ENCODE measurements at places on chromosomes 3 and 15. TPM values are rescaled to one million over a fixed set of nuclear protein-coding genes. Genes with fewer than 3 reads are reported as not detected.

DNA sequence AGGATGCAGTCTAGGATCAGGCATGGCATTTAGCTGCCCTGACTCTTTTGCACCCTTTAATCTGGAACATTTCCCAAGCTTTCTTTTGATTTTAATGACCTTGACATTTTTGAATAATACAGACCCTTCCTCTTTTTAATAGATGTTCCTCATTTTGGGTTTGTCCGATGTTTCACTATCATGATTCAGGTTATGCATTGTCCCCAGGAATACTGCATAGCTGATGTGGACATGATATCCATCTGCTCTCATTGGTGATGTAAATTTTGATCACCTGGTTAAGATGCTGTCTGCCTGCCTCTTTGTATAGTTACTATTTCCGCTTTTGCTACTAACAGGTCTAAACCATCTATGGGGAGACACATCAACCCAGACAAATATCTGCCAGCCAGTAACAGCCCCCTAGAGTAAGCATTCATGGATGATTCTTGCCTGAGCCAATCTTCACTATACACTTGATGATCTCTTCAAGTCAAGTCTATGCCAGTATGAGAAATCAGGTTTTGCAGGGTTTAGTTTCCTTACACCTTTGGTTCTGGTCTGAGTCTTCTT lies 50.6 kb upstream of the ULK4 start:
- DNase-seq, result no peak

- DNase-seq, result no peak
These were observed 380.3 kb downstream of the RSL24D1 start for GRCh38 chr15:54816401-54816800.

- DNase-seq, result no peak
These were observed 3.5 kb upstream of the UBE2E2 start for GRCh38 chr3:23199649-23200048.

DNA sequence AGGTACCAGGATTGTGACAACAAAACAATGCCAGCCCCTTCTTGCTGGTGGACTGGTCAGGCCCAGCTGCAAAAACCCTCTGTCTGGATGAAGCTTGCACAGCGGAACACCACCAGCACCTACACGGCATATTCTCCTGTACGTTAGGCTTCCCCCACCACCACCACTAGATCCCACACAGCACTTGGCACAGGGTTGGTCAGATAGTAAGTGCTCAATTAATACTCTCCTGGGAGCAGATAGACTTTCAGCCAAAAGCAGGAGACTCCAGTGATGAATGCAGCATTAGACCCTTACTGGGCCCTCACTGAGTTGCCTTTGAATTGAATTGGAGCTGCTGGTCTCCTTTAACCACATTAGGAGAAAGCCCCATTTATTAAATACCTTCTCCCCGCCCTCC lies 97.9 kb downstream of the CPN2 start:
- no peak for DNase-seq

DNA sequence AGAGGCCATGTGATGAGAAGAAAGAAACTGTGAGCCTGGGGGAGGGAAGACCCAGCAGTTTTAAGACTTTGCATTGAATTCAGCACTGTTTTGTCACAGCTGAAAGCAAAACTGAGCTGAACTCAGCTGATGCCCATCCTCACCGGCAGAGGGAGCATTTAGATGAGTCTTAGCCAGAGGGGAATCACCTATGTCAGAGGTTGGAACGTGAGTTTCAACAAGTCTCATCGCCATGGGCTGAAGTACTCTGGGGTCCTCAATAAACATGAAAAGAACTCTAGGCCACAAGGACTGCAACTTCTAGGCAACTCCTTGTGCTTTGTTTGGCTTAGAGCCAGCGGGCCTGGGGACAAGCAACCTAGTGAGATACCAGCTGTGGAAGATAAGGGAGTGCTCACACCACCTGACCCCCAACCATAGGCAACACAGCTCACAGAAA lies 324.5 kb downstream of the TBL1XR1 start:
- no peak for DNase-seq

- no peak for DNase-seq
These were observed 6.5 kb downstream of the PBRM1 start for GRCh38 chr3:52679199-52679538.

DNA sequence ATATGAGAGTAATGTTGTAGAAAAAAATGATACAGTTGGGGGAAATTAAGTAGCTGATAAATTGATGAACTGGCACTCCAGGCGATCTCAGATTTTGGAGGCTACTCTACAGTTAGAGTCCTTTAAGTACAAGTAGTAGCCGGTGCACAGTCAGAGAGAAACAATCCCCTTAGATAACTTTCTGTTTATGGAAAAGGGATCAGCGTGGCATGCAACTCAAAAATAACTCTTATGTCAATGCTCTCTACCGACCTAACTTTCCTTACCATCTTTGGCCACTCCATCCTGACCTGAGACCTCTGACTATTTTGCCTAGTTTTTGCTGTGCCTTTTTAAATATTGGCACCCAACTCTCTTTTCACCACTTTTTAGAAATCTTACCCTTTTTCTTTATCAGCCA lies 299.6 kb downstream of the UNC13C start:
- no peak for DNase-seq

GRCh38 chr3:123755085-123755484 lies 129.0 kb downstream of the MYLK start:
- no peak for DNase-seq

The CCR9 gene
- not detected for total RNA-seq

The SPRED1 gene
- total RNA-seq, result 33.4 TPM

The COL6A5 gene
- total RNA-seq, result 0.09 TPM

The CCR8 gene
- not detected for total RNA-seq

All from omental fat pad (tissue), 4 donors.